Caki2 (cell line): ENCODE measurements at places on chromosomes 13 and 19. TPM values are rescaled to one million over a fixed set of nuclear protein-coding genes. Genes with fewer than 3 reads are reported as not detected.

- DNase-seq: peak; percentile 38
Observed at GRCh38 chr13:49540552-49540951, 44.8 kb downstream of the PHF11 start.

DNA sequence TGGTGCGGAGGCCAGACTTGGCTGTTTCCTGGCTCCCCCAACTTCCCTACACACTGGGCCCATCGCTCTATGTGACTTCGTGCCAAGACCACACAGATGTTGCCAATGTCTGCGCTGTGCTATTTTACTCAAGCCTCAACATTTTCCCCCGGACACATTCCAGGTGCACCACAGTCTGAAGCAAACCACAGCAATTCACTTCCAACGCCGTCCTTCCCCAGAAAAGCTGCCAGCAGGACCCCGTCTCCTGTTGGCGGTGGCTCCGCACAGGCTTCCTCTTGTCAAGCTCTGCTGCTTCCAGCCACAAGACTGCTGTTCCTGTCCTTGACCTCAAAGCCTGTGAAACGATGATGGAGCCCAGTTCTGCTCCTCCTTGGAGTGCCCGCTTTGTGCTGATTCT lies 100.7 kb downstream of the CRYL1 start:
- DNase-seq: no peak

GRCh38 chr19:16330368-16330801 lies 5.8 kb downstream of the KLF2 start:
- peak; percentile 94 for DNase-seq

- no peak for DNase-seq
Observed at GRCh38 chr19:52398081-52398441, 412 bp downstream of the ZNF528 start.

DNA sequence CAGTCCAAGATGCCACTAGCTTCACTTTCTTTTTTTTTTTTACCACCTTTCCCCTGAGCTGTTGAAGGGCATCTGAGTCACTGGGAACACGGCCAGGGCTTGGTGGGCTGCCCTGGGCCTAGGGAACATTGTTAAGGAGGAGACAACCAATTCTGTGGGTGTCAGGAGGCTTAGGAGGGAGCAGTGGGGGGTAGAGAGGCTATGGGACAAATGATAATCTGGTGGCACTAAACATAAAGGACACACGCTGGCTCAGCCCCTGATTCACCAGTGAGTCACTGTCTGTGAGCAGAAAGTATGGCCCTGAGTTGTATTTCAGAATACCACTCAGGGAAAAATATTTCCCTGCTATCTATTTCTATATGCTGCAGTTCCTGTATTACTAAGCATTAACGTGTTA lies 207.8 kb downstream of the DCLK1 start:
- peak; percentile 77 for DNase-seq

Gene KMT2B
- total RNA-seq: 2.8 and 12.9 TPM in 2 replicates

Gene ERFL
- total RNA-seq: 0.37 TPM in 1 of 2 replicates, not detected in the other

Gene NEK3
- 2.1 and 2.3 TPM in 2 replicates for total RNA-seq

Gene NRTN
- total RNA-seq: 15.0 and 16.7 TPM in 2 replicates

Gene KLK2
- total RNA-seq: not detected in 2 replicates
